Bronchial epithelial cell (primary cell): ENCODE measurements at places on chromosomes 6 and 20.
A peak's percentile ranks its signal among the peaks of the same experiment; 100 is the strongest.

GRCh38 chr20:17448071-17448470 lies 83.1 kb downstream of the BFSP1 start:
- DNase-seq, result no peak

GRCh38 chr6:11358904-11359830 lies 126.7 kb upstream of the NEDD9 start:
- peak; percentile 58 for DNase-seq

DNA sequence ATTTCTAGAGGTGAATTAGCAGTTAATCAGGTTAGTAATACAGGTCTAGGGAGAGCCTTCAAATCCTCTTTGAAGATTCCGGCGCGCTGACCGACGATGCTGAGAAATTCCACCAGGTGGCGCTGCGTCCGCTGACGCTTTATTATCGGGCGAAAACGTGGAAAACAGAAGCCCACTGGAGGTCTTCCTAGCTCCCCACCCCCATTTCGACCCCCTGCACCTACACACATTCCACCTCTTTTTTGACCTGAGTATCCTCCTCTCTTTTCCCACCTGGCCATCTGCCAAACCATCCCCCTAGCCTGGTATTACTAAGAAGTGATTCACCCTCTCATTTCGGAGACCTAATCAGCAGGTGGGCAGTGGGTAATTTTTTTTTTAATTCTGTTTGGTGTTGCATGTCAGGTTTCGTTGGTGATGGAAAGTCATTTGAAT lies 65.4 kb upstream of the RIN2 start:
- DNase-seq, result peak; percentile 57

GRCh38 chr20:46644160-46644559 lies 7.1 kb downstream of the SLC13A3 start:
- no peak for DNase-seq
